ENCODE measurements at places on chromosomes 7 and 10.

DNA sequence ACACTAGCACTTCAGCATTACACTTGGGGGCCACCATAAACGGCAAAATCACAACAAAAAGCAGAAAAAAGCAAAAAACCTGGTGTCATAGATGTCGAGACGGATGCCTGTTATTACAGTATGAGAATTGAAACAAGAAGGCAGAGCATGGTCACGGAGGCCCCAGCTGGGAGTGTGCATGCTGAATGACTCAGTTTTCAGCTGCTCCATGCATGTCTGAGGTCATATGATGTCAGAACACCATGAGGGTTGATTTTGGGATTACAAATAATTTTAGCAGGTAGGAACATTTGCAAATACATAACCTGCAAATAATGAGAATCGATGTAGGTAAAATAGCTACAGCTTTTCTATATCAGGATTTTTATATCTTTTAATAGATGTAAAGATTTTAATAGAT is 19.1 kb downstream of the ZMYND11 start:
- no peak for DNase-seq

GRCh38 chr10:17049195-17049594 is 80.4 kb downstream of the CUBN start:
- DNase-seq: no peak

DNA sequence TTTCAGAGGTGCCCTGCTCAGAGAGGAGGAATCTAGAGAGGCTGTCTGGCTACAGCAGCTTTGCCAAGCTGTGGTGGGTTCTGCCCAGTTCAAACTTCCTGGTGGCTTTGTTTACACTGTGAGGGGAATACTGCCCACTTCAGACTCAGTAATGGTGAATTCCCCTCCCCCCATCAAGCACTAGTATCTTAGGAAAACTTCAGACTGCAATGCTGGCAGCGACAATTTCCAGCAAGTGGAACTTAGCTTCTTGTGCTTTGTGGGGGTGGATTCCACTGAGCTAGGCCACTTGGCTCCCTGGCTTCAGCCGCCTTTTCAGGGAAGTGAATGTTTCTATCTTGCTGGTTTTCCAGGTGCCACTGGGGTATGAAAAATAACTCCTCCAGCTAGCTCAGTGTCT is 42.8 kb downstream of the CYP2C8 start:
- DNase-seq: no peak

DNA sequence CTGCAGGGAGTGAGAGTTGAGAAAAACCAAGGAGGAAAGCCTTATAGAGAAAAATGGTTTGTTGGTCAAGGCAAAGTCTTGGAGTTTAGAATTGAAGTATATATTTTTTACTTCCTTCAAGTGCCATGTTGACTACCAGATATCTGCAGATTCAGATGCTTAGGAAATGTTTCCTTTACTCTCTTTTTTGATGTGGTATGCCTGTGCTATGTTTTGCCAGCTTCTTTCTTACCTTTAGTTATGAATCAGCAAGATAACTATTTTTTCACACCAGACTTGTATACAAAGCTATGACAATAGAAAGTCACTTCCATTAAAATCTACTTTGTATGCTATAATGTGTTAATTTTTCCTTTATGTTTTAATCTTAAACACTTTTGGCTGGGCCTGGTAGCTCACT is 3.6 kb downstream of the R3HCC1L start:
- DNase-seq: no peak

GRCh38 chr10:43227911-43228782 is 38.7 kb downstream of the RASGEF1A start:
- no peak for DNase-seq

DNA sequence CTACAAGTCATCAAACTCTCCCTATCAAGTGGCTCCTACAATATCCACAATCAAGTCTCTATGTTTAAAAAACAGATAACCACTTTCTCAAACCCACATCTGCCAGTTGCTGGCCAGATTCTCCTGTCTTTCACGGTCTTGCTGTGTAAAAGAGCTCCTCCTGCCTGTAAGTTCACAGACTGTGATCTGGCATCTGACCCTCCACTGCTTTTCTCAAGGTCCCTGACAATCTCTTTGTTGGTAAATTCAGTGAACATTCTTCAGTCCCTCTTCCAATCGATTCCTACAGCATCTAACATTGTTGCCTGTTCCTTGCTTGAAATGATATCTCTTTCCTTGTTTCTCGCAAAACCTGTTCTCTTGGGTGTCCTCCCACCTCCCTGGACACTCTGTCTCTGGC is 18.5 kb upstream of the LMOD2 start:
- no peak for DNase-seq

DNA sequence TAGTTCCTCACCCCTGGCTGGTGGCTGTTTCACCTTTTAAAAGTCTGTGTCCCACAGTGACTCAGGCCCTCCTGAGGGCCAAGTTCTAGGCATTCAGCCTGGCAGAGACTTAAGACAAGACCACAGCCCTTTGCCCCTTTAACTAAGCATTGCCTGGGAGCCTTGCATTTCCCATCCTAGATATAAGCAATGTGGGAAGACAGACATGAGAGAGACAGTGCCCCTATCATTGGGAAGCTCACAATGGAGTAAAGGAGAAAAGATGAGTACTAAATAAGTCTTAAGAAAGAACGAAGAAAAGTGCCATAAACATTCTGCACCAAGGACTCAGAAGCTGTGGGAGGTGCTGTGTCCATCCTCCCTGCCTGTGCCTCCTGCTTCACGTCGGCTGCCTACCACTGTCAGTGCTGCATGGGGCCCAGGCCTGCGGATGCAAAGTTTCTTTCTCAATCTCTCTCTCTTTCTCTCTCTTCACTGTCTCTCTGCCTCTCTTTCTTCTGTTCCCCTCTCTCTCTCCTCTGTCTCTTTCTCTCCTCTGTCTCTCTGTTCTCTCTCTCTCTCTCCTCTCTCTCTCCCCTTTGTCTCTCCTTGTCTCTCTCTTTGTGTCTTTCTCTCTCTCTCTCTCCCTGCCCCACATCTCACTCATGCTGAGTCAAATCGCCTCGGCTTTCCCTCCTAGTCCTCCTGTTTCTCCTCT is 21.5 kb downstream of the GPRIN2 start:
- no peak for DNase-seq

- DNase-seq: no peak
These were observed 74.8 kb downstream of the LCOR start for GRCh38 chr10:96906864-96907263.

- no peak for DNase-seq
These were observed 2.7 kb downstream of the FAM131B start for GRCh38 chr7:143359771-143360353.

DNA sequence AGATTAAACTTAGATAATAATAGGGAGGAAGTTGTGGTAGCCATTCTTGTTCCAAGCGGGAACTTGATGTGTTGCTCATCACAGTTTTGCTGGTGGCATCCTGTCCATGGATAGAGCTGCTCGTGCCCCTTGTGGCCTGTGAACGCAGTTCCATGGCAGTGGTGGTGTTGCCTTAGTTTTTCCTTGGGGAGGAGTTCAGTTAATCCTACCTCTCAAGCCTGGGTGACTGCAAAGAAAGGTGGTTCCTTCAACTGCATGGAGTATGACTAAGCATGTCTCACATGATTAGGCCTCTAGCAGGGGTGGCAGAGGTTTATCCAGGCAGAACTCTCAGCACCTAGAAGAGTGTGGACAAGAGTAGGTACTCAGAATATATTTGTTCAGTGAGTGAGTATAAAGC is 99.7 kb downstream of the MAPK8 start:
- no peak for DNase-seq

GRCh38 chr10:113132591-113133121 is 182.6 kb downstream of the TCF7L2 start:
- DNase-seq: no peak

GRCh38 chr10:80104066-80104926 is 25.8 kb downstream of the TMEM254 start:
- no peak for DNase-seq

DNA sequence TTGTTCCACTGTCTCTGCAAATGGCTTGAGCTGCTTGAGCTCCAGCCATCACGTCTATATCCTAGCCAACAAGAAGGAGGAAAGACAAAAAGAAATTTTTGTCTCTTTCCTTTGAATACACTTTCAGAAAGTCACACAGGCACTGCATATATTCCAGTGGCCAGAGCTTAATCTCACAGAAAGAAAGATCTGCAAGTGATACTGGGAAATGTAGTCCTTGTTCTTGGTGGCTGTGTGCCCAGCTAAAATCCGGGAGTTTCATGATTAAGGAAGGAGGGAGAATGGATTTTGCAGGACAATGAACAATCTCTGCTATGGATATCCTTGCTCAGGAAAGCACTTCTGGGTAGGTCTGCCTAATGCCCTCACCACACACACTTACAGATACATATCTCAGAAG is 19.5 kb upstream of the DLG5 start:
- DNase-seq: no peak

GRCh38 chr10:9096288-9096687 is 1041.8 kb downstream of the GATA3 start:
- DNase-seq: no peak

DNA sequence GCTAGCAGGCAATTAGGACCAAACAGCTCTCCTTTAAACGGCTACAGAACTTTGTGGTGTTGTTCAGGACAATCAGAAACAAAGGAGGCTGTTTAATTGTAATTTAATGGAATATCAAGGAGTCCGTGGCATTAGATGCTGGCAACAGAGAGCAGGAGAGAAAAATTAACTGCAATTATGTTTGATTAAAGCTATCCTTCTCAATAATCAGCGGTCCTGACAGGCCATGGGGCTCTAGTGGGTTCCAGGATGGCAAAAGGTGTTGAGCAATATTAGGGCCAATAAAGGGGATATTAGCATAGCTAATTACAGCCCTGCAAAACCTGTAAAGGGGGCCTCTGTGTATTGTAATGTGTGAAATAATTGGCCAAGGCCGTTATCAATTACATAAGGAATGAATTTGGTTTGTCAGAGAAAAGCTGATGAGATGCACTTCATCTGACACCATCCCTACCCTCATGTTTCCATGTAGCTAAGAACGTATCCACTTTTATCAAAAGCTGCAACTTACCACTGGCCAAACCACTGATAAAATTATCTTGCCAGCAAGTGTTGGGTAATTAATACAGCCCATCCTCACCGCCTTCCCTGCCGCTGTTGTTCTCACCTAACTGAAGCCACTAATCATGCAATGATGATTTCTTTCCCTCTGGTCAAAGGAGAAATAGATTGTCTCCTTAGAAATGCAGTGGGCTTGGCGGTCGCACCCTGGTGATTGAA is 81.6 kb downstream of the EBF3 start:
- DNase-seq: no peak

DNA sequence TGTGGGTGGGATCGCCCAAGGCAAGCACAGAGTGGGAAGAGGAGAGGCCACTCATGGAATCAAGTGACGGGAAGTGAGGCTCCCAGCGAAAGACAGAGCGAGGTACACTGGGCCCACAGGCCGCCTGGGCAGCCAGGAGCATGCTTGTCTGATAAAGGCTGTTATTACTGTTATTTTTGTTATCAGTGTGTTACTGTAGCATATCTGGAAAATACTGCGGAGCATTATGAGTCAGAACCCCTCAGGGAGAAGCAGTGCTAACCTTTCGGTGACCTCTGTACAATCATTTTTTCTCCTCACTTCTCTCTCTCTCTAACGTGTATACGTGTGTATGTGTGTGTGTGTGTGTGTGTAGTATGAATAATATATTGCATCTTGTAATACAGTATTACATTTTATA is 3.8 kb upstream of the TCERG1L start:
- DNase-seq: no peak

DNA sequence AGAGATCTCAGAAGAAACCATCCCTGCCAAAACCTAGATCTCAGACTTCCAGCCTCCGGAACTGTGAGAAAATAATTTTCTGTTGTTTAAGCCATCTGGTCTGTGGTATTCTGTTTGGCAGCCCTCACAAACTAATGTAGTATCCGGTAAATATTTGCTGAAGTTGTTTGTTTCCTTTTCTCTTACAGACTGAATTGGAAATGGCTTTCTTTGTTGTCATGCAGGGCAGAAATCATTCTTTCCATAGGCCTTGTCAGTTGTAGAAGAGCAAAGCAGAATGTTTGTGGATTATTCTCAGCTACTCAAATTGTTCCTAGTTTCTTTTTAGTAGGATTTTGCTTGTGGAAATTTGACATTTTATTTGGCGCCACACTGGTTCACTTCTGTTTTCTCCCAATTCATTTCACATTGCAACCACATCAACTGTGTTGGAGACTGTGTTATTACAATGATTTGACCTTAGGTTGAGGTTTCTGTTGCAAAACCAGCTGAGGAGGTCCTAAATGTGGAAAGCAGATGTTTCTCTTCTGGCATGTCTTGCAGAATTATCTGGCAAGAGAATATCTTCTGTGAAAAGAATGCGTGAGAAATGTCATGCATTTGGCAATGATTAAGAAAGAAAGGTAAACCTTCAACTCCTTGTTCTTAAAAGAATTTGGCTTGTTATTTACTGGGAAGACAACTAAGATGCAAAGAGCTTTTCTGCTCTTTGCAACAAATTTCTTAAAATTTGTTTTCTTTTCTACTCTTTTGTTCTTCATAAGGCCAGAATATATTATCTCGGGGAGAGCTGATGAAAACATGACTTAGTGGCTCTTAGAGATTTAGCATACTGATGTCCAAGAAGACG is 25.8 kb downstream of the ACTA2 start:
- no peak for DNase-seq

DNA sequence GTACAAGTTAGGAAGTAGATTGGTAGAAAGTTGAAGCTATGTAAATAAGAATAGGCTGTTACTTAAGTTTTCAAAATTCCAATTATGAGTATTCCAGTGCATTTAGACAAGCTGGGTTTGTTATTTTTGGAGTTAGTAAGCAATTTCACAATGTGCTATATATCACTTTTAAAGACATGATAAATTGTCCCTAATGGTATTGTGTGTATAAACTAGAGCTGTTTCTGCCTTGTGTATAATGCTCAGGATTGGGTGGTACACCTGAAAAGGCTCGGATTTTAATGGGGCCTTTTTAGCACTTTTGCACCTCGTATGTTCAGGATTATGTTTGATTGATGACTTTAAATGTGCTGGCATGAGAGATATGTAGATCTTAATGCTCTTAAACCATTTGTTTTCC is 175.8 kb downstream of the VTI1A start:
- DNase-seq: no peak

DNA sequence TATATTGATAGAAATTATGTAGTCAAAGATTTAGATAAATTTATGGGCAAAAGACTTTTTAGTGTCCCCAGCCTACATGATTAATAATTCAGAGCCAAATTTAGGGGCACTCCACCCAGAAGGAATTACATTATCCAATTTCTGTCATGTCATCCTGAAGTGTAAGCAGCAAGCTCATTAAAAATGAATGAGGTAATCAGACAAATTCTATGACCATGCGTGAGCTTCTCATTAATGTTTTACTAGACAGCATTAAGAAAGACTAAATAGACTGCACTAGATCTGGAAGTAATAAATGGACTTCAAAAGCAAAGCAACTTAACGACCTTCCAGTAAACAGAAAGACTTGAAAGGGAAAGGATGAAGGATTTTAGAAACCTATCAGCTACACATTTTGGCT is 22.7 kb upstream of the TRUB1 start:
- DNase-seq: no peak

All from NCI-H187 (cell line).